ENCODE measurements at places on chromosomes 6 and 20. TPM values are rescaled to one million over a fixed set of nuclear protein-coding genes. Genes with fewer than 3 reads are reported as not detected.
A peak's percentile ranks its signal among the peaks of the same experiment; 100 is the strongest.

GRCh38 chr6:149921361-149921760, 1.6 kb downstream of the RAET1G start:
- no peak for DNase-seq

DNA sequence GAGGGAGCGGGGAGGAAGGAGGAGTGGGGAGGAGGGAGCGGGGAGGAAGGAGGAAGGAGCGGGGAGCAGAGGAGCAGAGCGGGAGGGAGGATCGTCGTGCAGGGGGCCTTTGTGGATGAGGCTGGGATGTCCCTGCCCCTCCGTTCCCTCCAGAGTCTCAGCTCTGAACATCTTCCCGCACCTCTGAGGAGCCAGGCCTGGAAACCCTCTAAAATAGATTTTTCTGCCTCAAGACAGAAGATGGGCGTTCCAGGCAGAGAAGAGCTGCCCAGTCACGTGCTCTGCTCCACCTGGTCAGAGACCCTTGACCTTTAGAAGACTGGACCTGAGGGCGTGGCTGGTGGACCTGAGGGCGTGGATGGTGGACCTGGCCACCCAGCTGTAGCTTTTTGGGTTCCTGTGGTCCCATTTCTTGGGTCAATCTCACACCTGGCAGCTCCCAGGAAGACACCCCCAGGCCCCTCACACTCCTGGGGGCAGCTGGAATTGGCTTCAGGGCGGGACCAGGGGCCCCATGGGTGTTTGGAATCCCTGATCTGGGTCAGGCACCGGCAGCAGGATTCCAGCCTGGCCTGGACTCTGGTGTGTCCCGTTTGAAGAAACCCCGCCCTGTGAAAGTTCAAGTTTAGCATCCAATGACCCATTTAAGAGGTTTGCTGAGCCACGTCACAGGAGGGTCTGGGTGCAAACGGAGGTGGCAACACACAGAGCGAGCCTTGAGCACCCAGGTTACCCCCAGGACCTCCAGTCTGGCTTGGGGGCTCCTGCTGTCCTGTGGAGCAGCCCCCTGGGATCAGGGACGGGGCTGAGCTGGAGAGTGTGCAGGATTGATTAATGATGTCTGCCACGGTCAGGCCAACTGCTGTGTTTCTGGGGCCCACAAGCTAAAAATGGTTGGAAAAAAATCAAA, 96.9 kb upstream of the BHLHE23 start:
- DNase-seq, result no peak

DNA sequence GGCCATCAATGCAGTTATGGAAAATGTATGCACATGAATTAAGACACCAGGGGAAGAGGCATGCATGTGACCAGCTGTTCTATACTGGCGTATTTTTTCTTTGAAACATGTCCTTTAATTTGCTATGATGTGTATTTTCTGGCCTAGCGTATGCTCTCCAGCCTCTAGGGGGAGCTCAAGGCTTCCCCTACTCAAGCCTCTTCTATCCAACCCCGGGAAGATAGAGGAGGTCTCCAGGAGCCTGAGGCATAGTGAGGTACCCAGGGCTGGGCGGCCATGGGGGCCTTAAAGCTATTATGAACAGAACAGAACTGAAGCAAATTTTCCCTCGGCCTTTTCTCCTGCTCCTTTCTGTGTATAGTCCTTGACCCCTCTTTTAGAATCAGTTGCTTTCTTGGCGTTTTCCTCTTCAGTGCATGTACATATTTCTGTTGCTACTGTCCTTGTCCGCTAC, 528.9 kb downstream of the MAFB start:
- peak; percentile 1 for DNase-seq

DNA sequence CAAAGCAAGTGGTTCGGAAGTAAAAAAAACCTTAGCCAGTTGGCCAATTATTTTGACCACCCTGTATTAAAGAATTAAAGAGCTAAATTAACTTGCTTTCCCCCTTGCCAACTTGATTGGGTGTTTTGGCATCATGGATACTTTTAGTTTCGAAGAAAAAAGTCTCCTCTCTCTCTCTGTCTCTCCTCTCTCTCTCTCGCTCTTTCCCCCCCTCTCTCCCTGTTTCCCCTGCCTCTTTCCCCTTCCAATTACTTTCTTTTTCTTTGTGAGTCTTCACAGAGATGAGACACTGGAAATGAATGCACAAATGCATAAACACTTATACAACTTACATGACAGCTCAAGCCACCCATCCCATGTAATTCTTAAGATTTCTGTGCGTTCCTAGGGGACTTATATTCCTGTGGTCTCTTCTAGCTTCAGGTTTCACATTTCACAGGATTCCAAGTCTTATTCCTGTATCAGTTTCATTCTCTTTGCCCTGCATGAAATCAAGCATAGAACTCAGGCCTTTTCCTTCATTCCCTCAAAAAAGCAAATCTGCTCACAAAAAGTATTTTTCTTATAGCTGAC, 32.9 kb upstream of the EYA4 start:
- DNase-seq, result no peak

- no peak for DNase-seq
Measured at GRCh38 chr6:167850782-167851181, 24.1 kb downstream of the AFDN start.

DNA sequence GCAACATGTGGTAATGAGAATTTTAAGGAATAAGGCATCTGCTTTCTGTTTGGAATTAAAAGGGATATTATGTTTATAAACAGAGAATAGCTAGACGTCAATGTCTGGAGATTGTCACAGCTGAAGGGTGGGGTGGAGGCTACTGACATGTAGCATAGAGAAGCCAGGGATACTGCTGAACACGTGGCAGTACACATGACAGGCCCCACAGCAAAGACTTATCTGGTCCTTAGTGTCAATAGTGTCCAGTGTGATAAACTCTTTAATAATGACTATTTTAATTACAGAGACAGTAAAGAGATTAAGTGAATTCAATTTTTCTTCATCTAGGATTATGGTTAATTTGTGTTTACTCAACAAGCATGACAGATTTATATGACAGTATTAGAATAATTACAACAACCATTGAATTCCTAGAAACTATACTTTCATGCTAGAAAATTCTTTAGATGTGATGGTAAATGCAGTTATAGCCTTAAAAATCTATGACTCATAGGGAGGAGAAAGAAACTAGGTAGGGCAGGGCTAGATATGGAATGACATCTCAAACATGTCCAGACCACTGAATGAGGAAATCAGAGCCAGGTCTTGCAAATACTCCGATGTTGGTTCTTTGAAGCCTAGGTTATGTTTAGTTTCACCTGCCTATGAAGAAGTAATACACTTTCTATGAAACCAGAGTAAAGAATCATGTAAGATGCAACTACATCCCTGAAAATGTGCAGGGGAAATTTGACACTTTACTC, 399.5 kb downstream of the PHF3 start:
- no peak for DNase-seq

DNA sequence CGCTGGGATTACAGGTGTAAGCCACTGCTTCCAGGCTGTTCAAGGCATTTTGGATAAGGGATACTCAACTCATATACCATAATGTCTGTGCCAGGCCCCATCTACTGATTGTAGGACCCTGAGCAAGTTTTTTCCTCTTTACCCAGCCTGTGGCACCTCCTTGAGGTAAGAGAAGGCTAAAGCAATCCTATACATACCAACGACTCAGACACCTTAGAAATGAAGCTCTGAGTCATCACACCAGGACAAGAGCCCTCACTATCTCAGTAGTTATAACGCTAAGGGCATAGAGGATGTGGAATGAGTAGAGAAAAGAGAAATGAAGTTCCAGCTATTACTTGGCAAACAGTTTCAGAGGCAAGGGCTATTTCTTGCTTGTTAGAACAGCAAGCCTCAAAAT, 16.9 kb downstream of the NDRG3 start:
- DNase-seq, result no peak

- DNase-seq, result no peak
Measured at GRCh38 chr6:75213732-75214131, 7.9 kb upstream of the COL12A1 start.

GRCh38 chr6:25297823-25298522, 18.8 kb downstream of the CARMIL1 start:
- no peak for DNase-seq

- DNase-seq, result peak; percentile 33
Measured at GRCh38 chr20:31698803-31699718, 23.6 kb downstream of the BCL2L1 start.

- DNase-seq, result no peak
Measured at GRCh38 chr6:51768087-51768486, 319.3 kb downstream of the PKHD1 start.

DNA sequence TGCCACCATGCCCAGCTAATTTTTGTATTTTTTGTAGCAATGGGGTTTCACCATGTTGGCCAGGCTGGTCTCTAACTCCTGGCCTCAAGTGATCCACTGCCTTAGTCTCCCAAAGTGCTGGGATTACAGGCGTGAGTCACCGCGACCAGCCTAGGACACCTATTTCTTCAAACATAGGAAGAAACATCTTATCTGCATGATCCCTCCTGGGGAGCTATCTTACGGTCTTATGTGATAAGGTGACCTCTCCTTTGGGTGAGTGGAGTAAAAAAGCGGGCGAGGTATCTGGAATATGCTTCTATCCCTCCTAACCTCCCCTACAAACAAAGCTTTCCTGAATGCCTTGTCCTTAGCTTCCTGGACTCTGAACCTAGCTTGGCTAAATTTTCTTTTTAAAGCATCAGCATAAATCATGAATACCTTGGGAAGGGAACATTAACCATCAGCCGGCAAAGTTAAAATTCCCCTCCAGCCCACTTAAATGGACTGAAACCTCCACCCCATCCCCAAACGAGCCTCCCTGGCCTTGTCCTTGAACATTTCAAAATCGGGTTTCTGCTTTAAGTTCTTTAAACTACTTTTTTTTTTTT, 24.5 kb downstream of the RIPOR3 start:
- no peak for DNase-seq

The PSORS1C2 gene
- total RNA-seq, result not detected

The NQO2 gene
- 34.8 TPM for total RNA-seq

The HLA-DQA2 gene
- total RNA-seq, result 2.7 TPM

The EGFL8 gene
- total RNA-seq, result 9.1 TPM

The MMP24 gene
- not detected for total RNA-seq
